Epithelial cell of alveolus of lung (primary cell): ENCODE measurements at places on chromosomes 1 and 21. TPM values are rescaled to one million over a fixed set of nuclear protein-coding genes. Genes with fewer than 3 reads are reported as not detected.

Gene AIRE
- 0.08 TPM in 1 of 2 replicates, not detected in the other for total RNA-seq

Gene CACHD1
- total RNA-seq: 4.0 and 5.0 TPM in 2 replicates

Gene SAMD13
- total RNA-seq: 1.9 and 3.8 TPM in 2 replicates

Gene DMRTA2
- under 0.01 TPM in 1 of 2 replicates, not detected in the other for total RNA-seq

Gene LRRC38
- total RNA-seq: 0.39 TPM in 1 of 2 replicates, not detected in the other

Gene GBP5
- total RNA-seq: not detected in 2 replicates

Gene HES3
- total RNA-seq: not detected in 2 replicates

Gene PADI4
- not detected in 2 replicates for total RNA-seq

Gene PM20D1
- total RNA-seq: not detected in 2 replicates

Gene ADAMTS5
- total RNA-seq: 0.65 and 55.5 TPM in 2 replicates

Gene PEX11B
- total RNA-seq: 24.7 and 31.3 TPM in 2 replicates

Gene PRKAA2
- 1.7 and 2.5 TPM in 2 replicates for total RNA-seq

Gene S100A8
- not detected in 2 replicates for total RNA-seq

Gene S100A14
- 1.4 and 3.4 TPM in 2 replicates for total RNA-seq

Gene IKBKE
- 8.8 and 22.4 TPM in 2 replicates for total RNA-seq

Gene KLHL12
- 18.6 and 21.6 TPM in 2 replicates for total RNA-seq

Gene SLC44A3
- total RNA-seq: 0.91 TPM in 1 of 2 replicates, not detected in the other

Gene OR2L5
- total RNA-seq: not detected in 2 replicates

Gene MFAP2
- 35.5 and 108 TPM in 2 replicates for total RNA-seq

Gene TCHH
- under 0.01 TPM in 1 of 2 replicates, not detected in the other for total RNA-seq

Gene FLG2
- not detected in 2 replicates for total RNA-seq

Gene PRRX1
- 40.6 and 51.3 TPM in 2 replicates for total RNA-seq

Gene SPRR1A
- not detected in 2 replicates for total RNA-seq

Gene ALX3
- total RNA-seq: not detected in 2 replicates

Gene TSPEAR
- total RNA-seq: not detected in 2 replicates

Gene HSD3B1
- total RNA-seq: 0.39 TPM in 1 of 2 replicates, not detected in the other

Gene OR2T35
- total RNA-seq: not detected in 2 replicates

Gene RUNX1
- 23.8 and 25.7 TPM in 2 replicates for total RNA-seq
